Activated CD4-positive, alpha-beta T cell treated with anti-CD3 and anti-CD28 coated beads for 4 hours (primary cell): ENCODE measurements at places on chromosomes 1 and 21.

DNA sequence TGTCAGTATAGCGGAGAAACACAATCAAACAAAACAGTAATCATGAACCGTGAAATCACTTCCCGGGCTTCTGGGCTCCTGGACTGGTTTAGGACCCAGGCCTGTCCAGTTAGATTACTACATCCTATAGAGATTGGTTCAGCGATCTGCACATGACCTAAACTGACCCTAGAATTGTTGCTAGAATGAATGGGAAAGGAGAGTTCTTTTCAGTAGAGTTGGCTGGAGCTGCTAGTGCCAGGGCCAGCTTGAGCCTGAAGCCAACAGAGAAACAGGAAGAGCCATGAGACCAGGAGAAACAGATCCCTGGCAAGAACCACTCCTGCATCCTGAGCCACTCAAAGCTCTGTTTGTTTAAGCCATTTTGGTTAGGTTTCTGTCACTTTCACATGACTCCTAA lies 474.3 kb upstream of the C1orf87 start:
- DNase-seq, result no peak

- DNase-seq, result no peak
These were observed 3.2 kb downstream of the LYPLA2 start for GRCh38 chr1:23793861-23794731.

DNA sequence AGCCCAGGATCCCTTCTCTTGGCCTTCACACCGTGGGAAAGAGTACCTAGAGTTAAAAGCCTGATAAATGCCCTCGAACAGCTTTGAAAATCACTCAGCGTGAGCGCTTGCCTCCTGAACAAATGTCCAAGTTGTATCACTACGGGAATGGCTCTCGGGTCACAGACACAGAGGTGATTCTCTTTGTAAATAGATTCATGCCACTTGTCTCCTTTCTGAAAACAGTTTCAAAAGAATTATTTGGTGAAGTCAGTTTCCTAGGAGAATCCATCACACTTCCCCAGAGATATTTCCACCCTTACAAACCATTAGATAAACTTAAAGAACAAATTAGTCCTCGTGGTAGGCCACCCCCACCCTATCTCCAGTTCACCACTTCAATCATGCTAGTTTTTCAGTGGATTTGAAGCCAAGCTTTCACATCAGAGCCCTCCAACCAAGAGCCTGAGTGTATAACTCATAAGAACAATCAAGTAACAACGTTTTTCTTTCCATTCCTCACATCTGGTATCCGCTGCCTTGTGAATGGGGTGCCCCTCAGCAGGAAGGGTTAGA lies 132.9 kb downstream of the SLC30A10 start:
- no peak for DNase-seq

DNA sequence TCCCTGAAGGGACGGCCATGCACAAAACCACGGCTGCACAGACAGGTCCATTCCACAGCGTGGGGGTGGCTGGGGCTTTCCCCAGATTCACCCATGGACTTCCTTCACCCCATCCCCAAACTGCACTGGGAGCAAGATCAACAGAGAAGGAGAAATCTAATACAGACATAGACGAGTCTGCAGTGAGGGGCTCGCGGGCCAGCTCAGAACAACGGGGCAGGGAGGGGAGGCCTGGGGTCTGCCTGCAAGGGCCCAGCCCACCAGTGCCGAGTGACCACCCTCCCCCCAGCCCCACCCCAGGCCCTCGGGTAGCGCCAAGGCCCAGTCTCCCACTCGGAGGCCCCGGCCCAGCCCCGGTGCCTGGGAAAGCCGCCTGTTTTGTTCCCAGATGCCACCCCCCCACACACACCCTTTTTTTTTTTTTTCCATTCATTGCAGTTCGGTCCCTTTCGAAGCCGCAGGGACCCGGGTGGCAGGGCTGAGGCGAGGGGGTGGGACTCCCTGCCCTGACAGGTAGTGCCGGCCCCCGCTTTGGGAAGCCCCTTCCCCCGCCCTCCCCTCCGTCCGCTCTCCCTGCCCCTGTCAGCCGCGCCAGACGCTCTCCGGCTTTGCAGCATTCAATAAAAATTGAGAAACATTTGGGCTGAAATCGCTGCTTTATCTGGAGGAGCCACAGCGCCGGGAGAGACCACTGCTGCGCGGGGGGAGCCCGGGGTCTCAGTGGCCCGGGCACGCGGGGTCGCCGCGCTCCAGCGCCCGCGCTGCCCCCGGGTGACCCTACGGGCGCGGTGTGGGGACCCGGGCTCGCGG lies 543 bp upstream of the EPHB2 start:
- DNase-seq, result no peak

DNA sequence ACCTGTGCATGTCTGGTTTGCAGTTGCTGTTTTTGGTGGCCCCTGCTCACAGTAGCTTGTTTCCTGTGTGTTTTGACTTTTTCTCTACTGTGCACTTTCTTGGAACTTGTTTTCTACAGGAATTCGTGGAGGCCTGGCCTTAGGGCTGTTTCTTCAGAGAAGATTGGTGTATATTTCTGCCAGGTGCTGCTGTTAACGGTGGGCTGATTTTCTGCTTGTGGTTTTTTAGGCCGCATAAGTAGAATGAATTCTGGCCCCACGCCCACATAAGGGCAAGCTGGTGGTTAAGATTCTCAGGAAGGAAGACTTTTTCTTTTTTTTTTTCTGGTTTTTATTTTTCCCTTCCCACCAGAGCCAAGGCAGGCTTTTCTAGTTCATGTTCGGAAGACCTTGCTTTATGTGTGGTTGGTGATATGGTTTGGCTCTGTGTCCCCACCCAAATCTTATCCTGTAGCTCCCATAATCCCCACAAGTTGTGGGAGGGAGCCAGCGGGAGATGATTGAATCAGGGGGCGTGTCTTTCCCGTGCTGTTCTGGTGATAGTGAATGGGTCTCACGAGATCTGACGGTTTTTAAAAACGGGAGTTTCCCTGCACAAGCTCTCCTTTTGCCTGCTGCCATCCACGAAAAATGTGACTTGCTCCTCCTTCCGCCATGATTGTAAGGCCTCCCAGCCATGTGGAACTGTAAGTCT lies 71.5 kb upstream of the DISP3 start:
- DNase-seq, result peak; percentile 9

- no peak for DNase-seq
These were observed 24.4 kb upstream of the FGGY start for GRCh38 chr1:59272507-59272906.

DNA sequence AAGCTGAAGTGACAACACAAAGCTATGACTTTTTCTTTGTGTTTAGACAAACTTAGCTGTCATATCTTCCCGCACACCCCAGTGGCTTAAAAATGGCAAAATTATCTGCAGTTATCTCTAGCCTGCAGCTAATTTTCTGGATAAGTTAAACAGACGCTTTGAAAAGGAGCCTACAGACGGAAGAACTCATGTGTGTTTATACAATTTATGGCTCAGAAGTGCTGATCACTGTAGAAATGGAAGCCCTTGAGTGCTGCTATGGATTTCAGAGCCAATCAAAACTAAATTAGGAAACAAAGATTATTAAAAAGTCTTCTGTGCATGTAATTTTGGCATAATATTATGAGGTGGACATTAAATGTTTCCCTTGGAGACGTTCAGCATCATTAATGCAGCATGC lies 11.6 kb downstream of the NTNG1 start:
- no peak for DNase-seq

DNA sequence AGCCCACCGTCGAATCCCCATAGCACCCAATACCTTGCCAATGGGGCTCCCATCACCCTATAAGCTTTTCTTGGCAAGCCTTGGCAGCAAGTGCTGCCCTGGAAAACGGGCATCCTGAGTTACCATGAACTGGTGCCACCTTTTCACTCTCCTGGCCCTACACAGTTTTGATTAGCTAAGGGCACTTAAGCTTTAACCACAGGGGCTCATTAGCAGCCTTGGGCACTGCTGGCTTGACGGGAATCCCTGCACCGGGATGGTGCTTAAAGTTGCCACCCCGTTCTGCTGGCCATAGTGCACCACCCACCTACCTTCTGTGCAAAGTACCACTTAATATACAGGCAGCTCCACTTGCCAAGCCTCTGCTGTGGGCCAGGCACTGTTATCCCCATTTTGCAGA lies 13.7 kb downstream of the PARS2 start:
- DNase-seq, result no peak

DNA sequence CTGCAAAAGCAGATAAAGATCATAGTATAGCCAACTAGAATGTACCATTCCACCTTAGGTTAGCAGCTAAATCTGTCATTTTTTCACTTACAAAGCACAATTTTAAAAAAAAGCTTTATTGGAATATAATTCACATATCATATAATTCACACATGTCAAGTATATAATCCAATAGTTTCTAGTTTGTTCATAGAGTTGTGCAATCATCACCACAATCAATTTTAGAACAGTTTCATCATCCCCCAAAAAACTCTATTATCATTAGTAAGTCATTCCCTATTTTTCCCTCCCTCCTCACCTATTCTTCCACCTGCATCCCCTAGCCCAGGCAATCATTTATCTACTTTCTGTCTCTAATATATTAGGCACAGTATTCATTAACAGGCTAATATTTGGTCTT lies 32.0 kb upstream of the INSL5 start:
- DNase-seq, result no peak

DNA sequence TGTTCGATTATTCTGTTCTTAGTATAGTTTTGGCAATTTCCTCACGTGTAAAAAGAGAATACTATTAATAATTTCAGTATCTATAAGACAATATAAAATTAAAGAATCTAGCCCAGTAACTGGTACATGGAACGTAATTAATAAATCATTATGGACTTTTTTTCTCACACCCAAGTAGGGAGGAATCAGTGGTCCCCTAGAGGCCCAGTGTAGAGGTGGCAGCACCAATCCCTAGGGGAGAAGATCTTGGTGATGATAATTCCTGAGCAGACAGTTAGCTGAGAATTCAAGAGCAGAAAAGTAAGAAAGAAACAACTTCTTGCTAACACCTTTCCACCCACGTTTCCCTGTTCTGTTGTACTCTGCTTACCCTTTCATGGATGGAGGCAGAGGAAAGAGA lies 19.7 kb upstream of the SELE start:
- no peak for DNase-seq

DNA sequence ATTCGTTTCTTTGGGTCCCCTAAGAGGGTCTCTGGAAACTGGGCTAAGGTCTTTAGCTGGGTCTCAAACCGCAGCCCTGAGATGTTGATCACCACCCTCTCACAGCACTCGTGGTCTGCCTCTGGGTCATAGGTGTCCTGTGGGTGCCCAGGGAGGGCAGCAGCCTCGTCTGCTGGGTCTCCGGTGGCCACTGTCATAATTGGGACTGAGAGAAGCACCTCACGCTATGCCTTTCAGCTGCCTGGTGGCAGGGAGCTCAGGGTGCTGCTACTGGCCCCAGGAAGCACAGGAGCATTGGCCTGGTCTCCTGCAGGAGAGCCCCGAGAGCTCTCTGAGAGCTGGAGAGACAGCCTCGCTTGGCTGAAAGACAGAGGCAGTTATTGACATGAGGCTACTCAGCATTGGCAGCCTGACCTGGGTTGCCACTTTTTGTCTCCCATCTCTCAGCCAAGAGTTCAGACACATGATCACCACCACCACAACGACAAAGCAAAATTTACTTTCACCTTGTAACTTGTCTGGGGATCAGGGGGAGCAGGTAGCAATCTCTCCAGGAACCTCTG lies 1.5 kb downstream of the KCNA2 start:
- DNase-seq, result no peak

DNA sequence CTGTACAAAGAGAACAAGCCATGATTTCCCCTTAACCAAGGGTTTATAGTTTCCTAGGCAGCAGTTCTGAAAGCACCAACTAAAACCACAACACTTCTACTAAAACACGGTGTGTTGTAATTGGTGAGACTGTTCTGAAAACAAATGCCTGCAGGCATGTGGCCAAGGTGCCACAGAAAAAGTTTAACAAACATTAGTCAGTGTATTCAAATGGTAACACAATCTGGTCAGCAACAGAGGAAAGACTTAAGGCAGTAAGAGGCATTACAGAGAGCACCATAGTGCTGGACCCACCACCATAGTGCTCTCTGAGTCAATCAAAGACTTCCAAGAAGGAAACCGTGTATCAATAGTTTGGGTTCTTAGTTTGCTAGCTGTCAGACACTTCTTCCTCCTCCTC lies 16.7 kb downstream of the SNIP1 start:
- no peak for DNase-seq

- DNase-seq, result peak; percentile 88
These were observed 45.8 kb downstream of the TMCC2 start for GRCh38 chr1:205273551-205273982.

DNA sequence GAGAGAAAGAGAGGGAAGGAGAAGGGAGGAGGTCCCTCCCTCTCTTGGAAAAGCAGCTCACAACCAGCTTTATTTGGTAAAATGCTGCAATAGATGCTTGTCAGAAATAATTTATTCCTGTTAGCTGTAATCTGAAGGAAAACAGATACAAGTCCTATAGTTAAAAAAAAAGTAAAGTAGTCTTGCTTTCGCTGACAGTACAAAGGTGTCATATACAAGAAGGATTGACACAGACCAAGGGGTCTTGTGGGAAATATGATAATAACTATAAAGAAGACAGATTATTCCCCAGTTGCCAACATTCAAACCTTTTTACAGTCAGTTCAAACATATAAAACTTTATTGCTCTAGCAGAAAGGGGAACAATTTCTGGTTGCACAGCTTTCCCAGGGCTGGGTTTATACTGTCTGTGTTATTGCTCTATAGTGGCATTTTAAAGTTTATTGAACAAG lies 145.0 kb downstream of the PBX1 start:
- no peak for DNase-seq

GRCh38 chr1:46218443-46218842 lies 15.3 kb downstream of the LURAP1 start:
- DNase-seq, result no peak

- DNase-seq, result no peak
These were observed 734.5 kb downstream of the PTPRU start for GRCh38 chr1:29970747-29971325.

DNA sequence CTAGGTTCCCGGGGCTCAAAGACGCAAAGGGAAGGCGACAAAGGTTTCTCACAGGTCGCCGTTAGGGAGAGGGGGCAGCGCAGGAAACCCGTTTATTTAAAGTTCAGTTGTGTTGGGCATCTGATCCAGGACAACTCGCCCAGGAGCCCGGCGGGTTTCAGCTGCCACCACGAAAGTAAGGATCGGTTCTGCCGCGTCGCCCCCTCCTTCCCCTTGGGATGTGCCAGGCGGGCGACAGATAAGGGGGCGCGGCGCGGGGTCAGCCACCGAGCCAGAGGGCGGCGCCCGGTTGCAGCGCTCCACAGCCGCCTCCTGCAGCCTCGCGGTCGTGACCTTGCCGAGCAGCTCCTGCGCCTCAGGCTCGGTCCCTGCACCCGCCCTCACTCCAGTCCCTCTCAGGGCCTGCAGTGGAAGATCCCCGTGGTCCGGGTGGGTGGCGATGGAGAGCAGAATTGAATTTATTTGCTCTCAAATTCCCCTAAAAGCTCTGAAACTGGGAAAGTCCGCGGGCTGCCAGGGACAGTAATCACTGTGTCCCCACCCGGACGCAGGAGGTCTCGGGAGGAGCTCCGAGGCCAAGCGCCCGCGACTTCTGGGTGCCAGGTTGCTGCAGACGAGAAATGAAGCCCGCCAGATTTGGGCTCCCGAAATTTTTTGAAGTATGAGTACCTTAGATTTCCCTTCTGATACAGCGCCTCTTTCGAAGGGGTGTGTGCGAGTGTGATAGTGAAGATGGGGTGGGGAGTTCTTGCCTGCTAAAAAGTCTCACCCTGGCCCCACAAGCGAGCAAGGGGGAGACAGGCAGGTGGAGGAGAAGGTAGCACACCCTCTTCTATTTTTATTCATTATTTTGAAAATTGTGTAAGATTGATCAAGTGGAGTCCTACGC lies 28.4 kb upstream of the NFIA start:
- peak; percentile 14 for DNase-seq
